A375 (cell line): ENCODE measurements at places on chromosomes 3 and 15. TPM values are rescaled to one million over a fixed set of nuclear protein-coding genes. Genes with fewer than 3 reads are reported as not detected.

The CD86 gene
- not detected in 2 replicates for total RNA-seq

The ZPLD1 gene
- total RNA-seq, result 0.21 TPM in 1 of 2 replicates, not detected in the other

The IGDCC3 gene
- total RNA-seq, result 0.08 TPM in 1 of 2 replicates, not detected in the other

The STARD5 gene
- total RNA-seq, result 0.38 and 0.53 TPM in 2 replicates

The TWF2 gene
- 180 and 215 TPM in 2 replicates for total RNA-seq

The TGM4 gene
- 0.80 TPM in 1 of 2 replicates, not detected in the other for total RNA-seq

The LRTM1 gene
- total RNA-seq, result not detected in 2 replicates

The ZCWPW2 gene
- total RNA-seq, result 0.29 TPM in 1 of 2 replicates, not detected in the other

The WDR72 gene
- 10.9 and 11.0 TPM in 2 replicates for total RNA-seq

The SERPINI2 gene
- not detected in 2 replicates for total RNA-seq

The POPDC2 gene
- 0.05 and 0.19 TPM in 2 replicates for total RNA-seq

The KCNAB1 gene
- 0.41 and 1.3 TPM in 2 replicates for total RNA-seq

The RLBP1 gene
- 3.7 and 5.3 TPM in 2 replicates for total RNA-seq

The DNASE1L3 gene
- not detected in 2 replicates for total RNA-seq

The GP9 gene
- total RNA-seq, result not detected in 2 replicates

The C3orf62 gene
- 4.1 and 4.2 TPM in 2 replicates for total RNA-seq
